ENCODE measurements at places on chromosomes 12 and 14.

- no peak for DNase-seq
These were observed 13.0 kb downstream of the MVK start for GRCh38 chr12:109586385-109587296.

GRCh38 chr14:24234095-24235005 is 1.6 kb downstream of the GMPR2 start:
- no peak for DNase-seq

- no peak for DNase-seq
These were observed 162.9 kb downstream of the GXYLT1 start for GRCh38 chr12:41981758-41982157.

DNA sequence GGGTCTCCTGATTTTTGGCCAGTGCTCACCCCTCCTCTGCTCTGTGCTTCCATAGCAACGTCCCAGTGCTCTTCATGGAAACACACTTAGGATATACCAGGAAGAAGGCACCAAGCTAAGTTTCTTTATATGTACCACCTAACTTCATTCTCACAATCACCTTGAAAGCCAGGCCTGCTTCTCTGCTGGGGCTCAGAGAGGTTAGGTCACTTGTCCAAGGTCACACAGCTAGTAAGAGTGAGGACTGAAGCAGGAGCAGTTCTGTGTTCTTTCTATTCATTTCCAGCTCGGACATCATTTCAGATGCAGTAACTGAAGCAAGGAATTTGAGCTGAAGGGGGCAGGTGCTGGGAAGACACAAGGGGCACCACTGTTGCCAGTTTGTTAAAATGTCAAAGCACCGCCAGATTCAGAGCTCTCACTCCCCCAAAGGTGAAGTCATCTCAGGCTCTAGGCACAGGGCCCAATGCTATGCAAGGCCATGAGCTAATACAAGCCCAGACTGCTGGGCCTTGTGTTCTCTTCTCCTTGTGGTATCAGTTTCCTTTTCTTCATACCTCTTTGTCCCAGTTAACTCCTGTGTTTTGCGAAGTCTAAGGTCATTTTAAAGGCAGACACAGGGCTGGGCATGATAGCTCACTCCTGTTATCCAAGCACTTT is 19.7 kb upstream of the YY1 start:
- no peak for DNase-seq

DNA sequence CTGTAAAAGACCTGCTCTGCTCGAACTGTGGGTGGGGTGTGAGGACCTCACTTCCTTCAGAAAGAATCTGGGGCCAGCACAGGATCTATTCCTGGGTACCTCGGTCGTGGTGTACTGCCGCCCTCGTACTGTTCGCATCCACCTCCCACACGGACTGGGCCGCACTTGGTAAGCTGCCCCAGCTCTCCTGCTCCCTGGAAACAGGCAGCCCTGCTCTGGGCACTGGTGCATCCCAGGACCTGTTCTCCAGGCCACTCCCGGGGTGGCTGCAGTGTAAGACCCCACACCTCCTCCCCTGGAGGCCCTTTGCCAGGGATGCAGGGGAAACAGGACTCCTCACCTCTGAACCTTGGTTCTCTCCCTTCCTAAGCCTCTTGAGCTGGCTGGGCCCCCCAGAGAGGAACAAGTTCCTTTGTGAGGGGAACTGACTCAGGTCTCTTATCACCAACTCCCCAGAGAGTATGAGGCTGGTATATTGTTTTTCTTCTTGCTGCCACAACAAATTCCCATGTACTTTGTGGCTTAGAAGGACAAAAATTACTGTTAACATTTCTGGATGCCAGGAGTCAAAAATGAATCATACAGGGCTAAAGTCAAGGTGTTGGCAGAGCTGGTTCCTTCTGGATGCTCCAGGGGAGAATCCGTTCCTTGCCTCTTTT is 276.5 kb downstream of the NUAK1 start:
- no peak for DNase-seq

DNA sequence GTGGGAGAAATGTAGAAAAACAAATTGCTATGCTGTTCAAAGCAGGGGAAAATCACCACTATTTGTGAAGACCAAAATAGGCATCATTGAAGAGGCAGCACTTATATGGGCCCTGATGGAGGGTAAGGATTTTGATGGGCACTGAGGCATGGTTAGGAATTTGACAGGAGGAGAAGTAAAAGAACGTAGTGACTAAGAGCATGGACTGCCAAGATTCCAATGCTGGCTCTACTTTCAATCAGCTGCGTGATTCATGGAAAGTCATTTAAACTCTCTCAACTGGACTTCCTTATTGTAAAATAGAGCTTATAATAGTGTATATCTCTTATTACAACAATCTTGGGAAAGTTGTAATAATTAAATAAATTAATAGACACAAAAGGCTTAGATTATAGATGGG is 267.7 kb upstream of the G2E3 start:
- DNase-seq: no peak

GRCh38 chr12:14310866-14311265 is 54.6 kb upstream of the ATF7IP start:
- no peak for DNase-seq

DNA sequence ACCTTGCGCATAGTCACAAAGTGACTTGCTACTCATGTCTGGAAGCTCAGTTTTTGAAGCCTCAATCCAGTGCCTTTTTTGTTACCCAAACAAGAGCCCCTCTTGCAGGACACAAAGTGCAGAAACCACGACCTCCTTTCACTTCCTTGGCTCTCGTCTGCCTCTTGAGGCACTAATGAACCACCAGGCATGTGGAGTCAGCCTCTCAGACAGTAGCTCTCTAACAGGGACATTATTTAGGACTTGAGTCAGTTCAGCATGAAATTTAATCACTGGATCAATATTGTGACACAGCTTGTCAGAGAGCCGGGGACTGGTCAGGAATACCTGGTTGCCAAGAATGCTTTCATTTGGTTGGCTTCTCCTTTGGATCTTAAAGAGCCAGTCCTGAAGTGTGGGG is 46.7 kb downstream of the HSPB8 start:
- no peak for DNase-seq

- DNase-seq: no peak
These were observed 91.0 kb downstream of the GRIP1 start for GRCh38 chr12:66587912-66588311.

- DNase-seq: no peak
These were observed 415.2 kb upstream of the OR4E1 start for GRCh38 chr14:22088614-22089342.

DNA sequence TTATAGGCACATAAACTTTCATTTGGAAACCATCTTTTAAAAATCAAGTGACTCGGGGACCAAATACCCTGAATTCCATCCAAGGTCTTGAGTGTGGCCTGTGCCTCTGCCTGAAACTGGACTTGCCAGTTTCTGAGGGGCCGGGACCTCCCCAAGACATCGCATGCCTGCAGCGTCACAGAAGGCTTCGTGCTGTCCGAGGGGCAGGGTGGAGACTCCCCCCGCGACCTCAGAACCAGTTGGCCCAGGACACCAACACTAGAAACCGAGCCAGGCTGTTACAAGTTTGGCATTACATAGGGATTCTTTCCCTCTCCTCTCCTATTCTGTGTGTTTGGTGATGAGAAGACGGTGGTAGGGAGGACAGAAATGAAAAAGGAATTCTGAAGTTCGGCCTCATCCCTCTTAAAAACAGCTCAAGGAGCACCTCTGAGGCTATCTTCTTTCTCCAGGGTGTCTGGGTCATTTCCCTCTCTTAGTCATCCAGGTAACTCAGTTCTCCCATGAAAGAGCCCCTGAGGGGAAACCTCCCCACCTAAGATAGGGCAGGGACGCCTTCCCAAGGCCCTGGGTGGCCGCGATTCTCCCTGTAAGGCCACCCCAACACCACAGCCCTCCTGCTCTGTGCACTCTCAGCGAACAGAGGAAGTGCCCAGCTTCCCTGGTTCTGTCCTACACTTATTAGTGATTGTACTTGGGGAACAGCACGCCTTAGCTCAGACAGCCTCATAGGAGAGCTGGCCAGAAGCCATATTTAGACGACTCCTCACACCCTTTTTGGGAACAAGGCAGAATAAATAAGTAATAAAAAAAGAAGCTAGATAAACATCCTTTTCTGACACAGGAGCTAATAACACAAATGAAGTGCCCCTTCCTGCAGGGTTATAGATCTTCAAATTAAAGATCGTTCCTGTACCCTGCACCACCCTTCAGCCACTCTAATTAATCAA is 93.8 kb downstream of the BCL11B start:
- no peak for DNase-seq

GRCh38 chr14:105838107-105838506 is 311.7 kb downstream of the TMEM121 start:
- no peak for DNase-seq

- DNase-seq: no peak
These were observed 169.2 kb downstream of the PIK3C2G start for GRCh38 chr12:18430425-18431048.

DNA sequence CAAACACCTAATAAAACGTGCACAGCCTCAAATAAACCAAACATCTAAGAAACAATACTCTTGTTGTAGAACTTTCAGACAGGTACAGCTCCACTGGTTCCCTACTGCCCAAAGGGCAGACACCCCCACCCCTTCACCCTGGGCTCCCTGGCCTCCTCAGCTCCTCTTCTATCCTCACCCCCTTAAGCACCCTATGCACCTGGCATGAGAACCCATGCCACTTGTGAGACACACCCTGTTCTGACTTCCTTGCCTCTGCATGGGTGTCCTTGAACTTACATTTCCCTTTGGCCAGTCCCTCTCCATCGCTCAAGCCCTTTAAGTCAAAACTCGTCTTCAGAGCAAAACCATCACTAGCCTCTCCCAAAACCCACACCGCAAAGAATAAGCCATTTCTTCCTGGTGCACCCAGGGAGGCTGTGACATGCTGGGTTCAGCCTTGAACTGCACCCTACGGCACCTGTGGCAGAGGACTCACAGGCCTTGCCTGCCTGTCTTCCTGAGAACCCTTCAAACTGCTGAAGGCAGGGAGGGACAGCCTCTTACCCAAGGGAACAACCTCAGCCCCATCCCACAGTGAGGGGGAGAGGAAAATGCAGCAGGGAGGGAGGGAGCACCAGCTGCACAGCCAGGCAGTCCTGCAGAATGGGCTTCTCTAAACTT is 12.6 kb upstream of the ACTR6 start:
- DNase-seq: no peak

GRCh38 chr12:6154730-6155459 is 30.4 kb upstream of the VWF start:
- DNase-seq: no peak

GRCh38 chr14:105184461-105184860 is 3.3 kb upstream of the NUDT14 start:
- no peak for DNase-seq

- no peak for DNase-seq
These were observed 197.6 kb downstream of the AACS start for GRCh38 chr12:125262851-125263250.

DNA sequence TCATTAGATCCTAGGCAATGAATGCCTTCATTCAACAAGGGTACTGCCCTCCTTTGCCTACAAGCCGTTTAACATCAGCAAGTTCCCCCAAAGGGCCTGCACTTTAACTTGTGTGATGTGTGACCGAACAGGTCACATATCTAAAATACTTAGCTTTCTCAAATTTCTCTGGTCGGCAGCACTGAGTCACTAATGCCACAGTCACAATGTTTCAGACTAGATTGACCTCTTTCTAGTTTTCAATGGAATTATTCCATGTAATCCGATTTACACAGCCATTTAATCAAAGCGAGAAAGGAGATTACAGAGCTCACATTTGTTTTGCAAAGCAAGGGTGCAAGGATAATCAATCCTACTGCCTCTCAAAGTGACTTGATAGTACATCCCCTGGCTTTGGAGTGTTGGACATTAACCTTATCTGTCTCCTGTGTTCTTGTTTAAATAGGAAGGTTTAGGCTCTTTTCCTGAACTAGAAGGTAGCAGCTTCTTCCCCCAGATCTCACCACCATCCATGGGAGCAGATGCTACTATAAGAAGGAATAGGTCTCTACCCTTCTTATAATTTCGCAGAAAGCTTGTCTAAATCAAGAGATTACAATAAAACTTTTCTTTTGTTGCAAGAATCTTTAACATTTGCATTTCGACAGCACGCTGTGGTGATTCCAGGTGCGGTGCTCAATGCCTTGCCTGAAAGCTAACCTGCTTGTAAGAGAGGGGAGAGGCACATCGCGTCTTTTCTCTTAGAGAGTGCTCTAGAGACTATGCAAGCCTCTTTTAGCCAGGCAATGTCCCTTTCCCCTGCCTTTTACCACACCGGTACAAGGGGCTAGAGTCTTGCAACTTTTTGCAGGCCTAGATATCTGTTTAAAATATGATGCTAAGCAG is 1.8 kb downstream of the KITLG start:
- DNase-seq: no peak

DNA sequence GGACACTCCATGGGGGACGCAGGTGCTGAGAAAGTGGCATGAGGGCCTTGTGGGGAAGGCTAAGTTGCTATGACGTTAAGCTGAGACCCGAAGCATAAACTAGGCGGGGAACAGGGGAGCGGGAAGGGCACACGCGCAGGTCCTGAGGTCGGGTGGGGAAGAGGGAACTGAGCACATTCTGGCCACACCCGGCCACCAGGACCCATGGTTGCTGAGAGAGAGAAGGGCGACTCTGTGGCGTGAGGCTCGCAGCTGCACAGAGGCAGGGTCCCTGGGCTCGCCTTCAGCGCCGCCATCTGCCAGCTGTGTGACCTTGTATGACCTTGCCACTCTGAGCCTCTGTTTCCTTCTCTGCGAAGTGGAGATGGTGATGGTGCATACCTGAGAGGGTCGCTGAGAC is 182.5 kb downstream of the PHETA1 start:
- no peak for DNase-seq

- no peak for DNase-seq
These were observed 46.6 kb downstream of the CKB start for GRCh38 chr14:103476065-103476464.

DNA sequence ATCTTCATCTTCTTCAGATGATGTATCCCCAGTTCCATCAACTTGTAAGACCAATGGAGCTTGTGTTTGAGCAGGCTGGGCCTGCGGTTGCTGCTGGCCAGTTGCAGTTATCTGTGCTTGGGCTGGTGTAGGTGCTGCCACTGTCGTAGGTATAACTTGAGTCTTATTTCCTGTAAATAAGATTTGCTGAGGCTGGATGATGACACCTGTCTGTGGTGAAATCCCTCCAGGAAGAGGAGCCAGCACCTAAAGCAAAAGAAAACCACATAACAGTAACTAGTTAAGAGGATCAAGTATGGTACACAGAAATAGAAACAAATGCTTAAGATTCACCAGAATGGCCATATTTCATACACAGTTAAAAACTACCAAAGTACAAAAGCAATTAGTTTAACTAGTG is 28.2 kb downstream of the GTF2A1 start:
- peak; percentile 10 for DNase-seq

GRCh38 chr12:82682326-82682725 is 4.4 kb upstream of the TMTC2 start:
- DNase-seq: no peak

GRCh38 chr14:54565785-54566409 is 1.0 kb upstream of the SAMD4A start:
- peak; percentile 83 for DNase-seq

GRCh38 chr14:94923786-94924185 is 153.9 kb upstream of the GSC start:
- DNase-seq: no peak

DNA sequence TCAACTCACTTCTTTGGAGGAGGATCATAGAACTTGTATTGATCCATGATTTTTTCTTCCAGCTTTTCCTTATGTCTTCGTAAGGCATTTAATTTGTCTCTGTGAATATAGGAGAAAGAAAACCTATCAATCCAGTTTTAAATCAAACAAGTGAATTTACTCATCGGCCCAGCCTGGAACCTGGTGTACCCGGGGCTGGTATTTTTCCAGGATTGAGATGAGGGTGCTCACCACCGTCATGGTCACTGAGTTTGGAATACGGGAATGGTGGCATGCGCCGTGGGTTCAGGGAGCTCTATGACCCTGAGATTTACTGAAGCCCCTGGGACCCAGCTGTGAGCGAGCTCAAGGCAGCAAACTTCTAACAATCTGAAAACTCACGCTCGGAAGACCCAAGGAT is 46.5 kb upstream of the GPR68 start:
- no peak for DNase-seq

- no peak for DNase-seq
These were observed 24.8 kb downstream of the RGS6 start for GRCh38 chr14:71956920-71957563.
